ENCODE measurements at places on chromosomes 5 and 9.

- DNase-seq, result no peak
These were observed 7.2 kb downstream of the B4GALT7 start for GRCh38 chr5:177607115-177607451.

DNA sequence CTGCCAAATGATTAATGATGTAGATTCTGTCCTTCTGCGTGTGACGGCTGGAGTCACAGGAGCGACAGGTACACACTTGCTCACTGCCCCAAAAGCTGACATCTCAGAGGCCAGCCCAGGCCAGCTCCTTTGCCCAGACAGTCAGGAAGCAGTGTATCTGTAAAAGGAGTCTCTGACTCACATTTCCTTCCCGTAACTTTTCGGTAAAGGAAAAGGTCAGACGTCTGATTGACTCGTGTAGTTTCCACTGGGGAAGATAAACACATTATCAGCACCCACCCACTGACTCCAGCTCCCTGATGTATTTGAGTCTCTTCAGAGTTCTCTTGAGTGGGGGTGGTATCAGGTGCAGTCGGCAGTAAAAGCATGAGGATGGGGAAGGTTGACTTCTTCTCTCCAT lies 64.4 kb upstream of the WWC1 start:
- no peak for DNase-seq

DNA sequence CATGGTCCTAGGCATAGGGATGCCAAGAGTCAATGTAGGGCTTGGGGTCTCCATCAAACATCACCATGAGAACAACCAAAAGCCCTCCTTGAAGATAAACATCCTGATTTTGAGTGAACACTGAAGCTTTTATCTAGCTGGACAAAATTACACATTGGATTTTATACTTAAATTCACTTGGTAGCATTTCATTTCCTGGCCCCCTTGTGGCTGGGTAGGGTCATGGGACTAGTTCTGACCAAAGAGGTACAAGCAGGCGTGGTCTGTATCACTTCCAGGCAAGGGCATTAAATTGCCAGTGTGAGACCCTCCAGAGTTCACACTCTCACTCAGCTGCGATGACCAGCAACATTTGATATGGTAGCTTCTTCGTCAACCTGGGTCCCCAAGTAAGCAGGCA lies 320.3 kb downstream of the ACTL7B start:
- DNase-seq, result no peak

DNA sequence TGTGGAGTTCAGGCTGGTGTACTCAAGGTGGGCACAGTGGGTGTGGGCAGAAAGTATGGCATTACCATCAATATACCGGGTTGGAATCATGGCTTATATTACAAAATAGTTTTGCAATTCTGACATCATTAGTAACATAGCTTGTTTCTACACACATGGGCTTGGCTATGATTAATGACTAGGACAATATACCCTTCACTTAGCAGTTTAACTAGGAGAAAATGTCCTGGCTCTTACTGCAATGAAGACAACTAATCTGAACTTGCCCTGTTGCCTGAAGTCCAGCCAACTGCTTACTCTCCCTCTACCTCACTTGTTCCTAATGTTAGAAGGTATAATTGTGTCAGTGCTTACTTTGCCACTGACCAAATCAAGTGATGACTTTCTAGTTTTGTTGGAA lies 612.5 kb downstream of the EFNA5 start:
- DNase-seq, result no peak

- no peak for DNase-seq
These were observed 49.2 kb downstream of the ANXA1 start for GRCh38 chr9:73200694-73201452.

DNA sequence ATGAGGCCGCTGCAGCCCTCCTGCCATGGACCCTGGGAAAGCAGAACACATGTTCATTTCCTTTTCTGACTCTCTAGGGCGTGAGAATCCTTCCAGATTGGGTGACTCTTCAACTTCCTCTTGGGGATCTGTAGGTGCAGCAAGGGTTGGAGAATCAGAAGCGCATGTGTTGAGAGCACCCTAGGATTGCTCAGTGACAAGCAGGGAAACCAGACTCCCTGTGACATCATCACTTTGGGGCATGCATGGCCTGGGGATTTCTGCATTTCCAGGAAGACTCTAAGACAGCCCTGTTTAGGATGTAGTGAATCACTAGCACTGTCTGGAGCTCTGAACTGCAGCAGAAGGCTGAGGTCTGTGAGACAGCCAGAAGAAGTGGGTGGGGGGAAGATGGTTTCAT lies 15.1 kb upstream of the LCP2 start:
- no peak for DNase-seq

DNA sequence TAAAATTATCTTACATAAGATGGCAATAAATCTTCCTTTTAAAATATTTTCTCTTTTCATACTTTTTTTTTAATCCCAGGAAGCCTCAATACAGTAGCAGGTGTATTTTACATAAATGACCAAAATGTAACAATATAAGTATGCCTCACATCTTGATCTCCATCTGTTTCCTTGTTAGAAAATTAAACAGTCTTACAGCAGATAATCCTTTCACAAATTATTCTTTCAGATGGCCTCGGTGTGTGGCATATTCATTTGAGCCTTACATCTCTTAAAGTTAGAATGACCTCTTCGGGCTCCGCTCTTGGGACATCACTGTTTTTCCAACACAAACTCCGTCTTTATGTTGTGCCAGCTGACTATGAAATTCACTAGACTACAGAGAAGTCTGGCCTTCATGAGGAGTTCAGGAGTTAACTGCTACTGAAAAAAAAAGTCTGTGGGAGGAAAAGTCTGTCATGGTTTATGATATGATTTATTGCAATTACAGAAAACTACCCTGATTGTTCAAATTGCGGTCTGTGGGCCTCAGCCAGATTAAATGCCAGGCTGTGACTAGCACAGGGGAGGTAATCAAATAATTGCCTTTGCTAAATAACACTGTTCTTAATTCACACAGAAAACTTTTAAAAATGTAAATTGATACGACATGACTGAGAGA lies 292.9 kb upstream of the PUM3 start:
- no peak for DNase-seq

DNA sequence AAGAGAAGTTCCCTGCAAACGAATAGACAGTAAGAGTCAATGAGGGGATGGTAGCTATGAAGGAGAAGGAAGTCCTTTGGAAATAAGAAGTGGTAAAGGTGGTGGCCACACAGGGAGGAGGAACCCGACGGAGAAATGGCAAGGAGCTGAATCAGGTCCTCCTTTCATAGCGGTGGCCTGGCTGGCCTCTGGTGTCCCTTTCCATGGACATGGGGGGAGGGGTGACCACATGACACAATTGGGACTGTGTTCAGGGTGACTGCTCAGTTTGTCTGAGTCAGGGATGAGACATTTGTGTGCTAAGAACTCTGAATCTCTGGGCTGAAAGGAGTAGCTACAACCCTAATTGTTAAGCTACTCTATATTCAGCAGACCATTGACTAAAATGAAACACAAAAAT lies 28.7 kb upstream of the TIMD4 start:
- DNase-seq, result no peak

- no peak for DNase-seq
These were observed 577 bp downstream of the RNF145 start for GRCh38 chr5:159208514-159209437.

DNA sequence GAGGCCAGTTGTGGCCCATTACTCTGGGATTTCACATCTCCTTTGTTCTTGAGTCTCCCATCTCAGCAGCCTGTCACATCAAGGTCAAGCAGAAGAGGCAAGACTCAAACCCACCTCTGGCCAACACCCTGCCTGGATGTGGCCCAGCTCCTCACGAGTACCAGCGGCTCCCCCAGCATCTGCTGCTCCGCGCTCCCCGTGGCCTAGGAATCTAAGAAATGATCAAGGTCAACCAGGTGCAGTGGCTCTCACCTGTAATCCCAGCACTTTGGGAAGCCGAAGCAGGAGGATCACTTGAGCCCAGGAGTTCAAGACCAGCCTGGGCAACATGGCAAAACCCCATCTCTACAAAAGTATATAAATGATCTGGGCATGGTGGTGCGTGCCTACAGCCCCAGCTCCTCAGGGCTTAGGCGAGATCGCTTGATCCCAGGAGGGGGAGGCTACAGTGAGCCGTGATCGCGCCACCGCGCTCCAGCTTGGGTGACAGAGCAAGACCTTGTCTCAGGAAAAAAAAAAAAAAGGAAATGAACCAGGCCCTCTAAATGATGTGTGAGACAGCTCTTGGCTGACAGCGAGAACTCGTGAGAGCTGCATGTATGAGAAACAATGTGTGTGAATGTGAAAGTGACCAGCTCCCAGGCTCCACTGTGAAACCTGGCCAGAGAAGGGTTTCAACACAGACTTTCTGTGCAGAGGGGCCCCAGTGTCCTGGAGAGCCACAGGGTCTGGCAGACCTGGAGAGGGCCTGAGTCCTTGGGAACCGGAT lies 61.6 kb upstream of the ANGPTL2 start:
- no peak for DNase-seq

- DNase-seq, result no peak
These were observed 363.7 kb downstream of the IRX2 start for GRCh38 chr5:2387634-2388325.

GRCh38 chr5:141672841-141673813 lies 8.9 kb downstream of the ARAP3 start:
- no peak for DNase-seq

DNA sequence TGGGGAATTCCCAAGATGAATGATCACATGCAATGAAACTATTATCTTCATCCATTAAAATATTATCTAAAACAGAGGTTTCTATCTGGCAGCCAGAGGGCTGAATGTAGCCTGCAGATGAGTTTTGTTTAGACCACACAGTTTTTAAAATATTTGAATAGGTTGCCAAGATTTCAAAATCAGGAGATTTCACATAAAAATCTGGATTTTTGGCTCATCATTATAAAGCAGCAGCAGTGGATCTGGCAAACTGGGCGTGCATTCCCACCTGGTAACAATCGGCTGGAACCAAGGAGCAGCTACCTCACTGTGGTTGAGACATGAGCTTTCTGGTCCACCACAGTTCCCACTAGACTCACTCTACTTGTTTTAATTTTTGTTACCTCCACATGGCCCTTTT lies 155.1 kb downstream of the BNC2 start:
- no peak for DNase-seq

- DNase-seq, result no peak
These were observed 157.7 kb upstream of the SLC24A2 start for GRCh38 chr9:19946441-19947109.

DNA sequence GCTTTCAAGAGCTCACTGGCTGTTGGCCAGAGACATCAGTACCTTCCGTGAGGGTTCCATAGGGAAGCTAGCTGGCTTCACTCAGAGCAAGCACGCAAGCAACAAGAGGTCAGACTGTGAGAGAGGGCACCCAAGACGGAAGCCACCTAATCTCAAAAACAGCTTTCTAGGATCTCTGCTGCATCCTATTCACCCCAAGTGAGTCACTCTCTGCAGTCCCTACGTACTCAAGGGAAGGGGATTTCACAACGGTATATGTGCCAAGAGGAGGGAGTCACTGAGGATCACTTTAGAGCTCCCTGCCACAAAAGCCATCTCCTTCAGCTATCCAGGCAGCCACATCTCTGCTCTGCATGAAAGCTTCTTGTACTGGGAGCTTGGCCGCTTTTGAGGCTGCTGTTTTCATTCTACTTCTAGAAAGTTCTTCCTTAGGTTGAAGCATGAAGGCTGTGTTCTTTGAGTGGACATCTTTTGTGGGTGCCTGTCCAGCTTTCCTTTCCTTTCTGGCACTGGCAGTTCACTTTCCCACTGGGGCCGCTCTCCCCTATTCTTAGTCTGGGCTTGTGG lies 249.5 kb downstream of the MAN2A1 start:
- no peak for DNase-seq

- no peak for DNase-seq
These were observed 11.9 kb downstream of the SMIM23 start for GRCh38 chr5:171797543-171797942.

- DNase-seq, result no peak
These were observed 82.3 kb upstream of the TLE4 start for GRCh38 chr9:79489261-79490000.

GRCh38 chr5:114544561-114544960 lies 182.7 kb downstream of the KCNN2 start:
- DNase-seq, result no peak

DNA sequence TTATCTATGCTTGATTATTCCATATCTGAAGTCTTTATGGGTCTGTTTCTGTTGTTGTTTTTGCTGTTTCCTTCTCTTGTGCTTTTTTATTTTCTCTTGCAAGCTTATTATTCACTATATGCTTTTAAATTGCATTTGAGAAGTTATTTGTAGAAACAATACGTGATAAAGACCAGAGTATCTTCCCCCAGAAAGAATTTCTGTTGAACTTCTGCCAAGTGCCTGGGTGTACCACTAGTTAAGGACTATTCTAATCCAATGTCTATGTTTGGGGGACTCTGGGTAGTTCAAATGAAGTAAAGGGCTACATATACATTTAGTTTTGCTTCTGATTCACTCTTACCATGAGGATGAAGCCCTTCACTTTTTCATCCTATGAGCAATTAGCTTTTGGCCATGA lies 54.3 kb downstream of the SLF1 start:
- DNase-seq, result no peak

GRCh38 chr9:97475059-97475458 lies 26.4 kb upstream of the TMOD1 start:
- DNase-seq, result no peak

DNA sequence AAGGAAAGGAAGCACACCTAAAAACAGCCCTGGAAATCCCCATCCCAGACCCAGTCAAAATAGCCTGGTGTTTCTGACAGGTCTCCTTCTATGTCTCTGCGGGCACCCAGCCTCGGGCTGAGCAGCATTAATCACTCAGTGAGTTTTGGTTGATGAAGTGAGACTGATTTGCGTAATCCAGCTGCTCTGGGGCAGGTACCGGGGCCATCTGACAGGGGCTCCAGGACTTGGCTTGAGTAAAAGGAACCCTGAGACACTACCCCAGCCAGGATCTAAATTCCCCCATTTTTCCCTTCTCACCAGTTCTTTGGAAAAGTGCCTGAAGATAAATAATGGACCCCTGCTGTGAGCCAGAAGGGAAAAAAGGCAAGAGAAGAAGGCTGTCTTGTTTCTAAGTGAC lies 596 bp downstream of the SLC28A3 start:
- DNase-seq, result no peak

DNA sequence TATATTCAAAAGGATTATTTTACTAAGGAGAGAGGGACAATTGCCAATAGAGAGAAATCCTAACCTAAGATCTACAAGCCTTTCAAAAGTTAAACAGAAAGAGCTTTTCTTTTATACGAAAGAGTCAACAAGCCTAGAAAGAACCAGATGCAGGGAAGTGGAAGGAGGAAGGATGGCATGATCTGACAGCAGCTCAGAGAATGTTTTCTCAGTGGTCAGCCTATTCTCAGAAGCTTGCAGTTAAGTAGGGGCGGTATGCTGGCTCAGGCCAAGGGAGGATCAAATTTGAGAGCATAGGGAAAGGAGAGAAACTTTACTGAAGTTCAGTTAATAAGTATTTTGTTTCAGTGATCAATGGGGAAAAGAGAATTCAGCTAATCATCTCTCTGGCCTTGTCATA lies 88.0 kb upstream of the FTMT start:
- no peak for DNase-seq

DNA sequence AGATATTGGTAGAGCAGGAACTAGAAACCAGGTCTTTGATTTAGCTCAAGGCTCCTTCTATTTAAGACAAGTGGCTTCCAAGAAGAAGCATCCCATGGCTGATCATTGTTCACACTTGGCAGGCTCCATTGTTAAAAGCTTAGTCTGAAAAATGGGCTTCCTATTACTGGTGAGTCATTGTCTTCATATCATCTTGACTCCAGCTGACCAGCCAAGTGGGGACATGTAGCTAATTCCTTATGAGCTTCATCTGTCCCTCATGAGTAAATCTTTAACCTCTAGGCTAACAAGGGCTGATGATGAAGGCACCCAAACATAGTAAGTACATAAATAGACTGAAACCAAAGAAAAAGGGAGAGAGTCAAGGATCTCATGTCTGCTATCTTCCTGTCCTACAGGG lies 530.3 kb upstream of the KLF4 start:
- DNase-seq, result no peak
